ENCODE measurements at places on chromosomes 1 and 21.

GRCh38 chr1:4081806-4082711, 182.0 kb upstream of the C1orf174 start:
- no peak for DNase-seq

DNA sequence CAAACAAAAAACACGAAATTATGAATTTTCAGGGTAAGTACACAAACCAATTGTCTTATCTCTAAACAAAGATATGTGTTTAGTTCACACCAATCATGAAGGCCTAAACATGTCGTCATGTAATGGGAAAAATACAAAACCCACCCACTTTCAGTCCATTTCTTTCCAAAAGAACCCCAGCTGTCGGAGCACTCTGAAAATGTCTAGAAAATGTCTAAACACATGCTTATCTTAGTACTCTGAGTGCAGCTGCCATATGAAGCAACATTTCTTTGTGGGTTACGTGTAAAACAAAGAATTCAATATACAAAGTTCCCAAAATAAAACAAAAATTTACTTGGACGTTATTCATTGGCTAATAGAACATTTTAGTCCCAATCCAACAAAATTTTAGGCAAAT, 22.7 kb downstream of the SERBP1 start:
- DNase-seq = no peak

- DNase-seq = no peak
These were observed 142.6 kb downstream of the SMYD3 start for GRCh38 chr1:246364415-246364941.

DNA sequence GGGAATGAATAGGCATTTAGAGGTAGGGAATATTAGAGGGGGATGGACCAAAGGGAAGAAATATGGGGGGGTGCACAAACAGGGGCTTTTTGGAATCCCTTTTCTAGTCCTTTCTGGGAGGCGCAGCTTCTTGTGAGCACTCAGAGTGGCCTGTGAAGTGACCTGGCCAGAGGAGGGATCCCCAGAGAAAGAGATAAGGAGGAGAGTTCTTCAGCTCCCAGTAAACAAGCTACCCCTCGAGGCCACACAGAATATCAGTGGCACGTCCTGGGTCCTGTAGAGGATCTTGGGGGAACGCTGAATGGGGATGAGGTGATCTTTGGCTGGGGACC, 19.4 kb downstream of the VANGL2 start:
- DNase-seq = no peak

DNA sequence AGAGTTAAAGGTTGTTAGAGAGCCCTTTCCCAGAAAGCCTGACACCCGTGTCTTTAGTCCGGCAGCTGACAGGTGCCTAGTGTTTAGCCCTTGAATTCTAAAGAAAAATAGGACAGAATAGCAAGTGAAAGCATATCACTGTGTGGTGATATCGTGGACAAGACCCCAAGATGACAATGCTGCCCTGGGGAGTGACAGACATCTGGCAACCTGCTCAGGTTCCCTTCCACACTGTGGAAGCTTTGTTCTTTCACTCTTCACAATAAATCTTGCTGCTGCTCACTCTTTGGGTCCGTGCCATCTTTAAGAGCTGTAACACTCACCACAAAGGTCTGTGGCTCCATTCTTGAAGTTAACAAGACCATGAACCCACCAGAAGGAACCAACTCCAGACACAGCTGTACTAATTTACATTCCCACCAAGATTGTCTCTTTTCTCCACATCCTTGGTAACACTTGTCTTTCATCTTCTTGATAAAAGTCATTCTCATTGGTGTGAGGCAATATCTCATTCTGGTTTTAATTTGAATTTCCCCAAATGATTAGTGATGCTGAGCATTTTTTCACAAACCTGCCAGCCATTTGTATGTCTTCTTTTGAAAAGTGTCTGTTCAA, 107.6 kb upstream of the SGIP1 start:
- DNase-seq = no peak

DNA sequence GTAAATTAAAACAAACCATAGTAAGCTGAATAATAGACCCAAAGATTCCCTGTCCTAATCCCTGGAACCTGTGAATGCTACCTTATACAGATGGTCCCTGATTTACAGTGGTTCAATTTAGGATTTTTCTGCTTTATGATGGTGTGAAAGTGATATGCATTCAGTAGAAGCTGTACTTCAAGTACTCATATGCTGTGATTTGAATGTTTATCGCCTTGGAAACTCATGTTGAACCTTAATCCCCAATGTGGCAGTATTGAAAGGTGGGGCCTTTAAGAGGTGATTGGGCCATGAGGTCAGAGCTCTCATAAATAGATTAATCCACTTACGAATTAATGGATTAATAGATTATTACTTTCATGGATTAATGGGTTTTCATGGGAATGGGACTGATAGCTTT, 10.6 kb upstream of the RRP15 start:
- no peak for DNase-seq

DNA sequence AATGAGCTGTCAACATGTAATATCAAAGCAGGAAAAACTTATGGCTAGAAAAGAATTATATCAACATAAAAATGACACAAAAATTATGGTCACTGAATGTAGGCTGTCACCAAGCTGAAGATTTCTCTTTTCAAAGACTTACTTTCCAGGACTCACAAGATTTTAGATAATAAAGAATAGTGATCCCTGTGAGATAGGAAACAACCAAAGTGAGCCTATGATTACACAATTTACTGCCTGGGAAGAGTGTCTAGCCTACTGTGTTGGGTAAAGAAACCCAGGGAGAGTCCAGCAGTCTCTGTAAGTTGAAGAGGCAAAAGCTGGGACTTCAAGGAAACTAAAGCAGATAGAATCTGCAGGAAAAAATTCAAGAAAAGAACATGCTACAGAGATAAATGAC, 20.2 kb upstream of the RGS1 start:
- DNase-seq = no peak

DNA sequence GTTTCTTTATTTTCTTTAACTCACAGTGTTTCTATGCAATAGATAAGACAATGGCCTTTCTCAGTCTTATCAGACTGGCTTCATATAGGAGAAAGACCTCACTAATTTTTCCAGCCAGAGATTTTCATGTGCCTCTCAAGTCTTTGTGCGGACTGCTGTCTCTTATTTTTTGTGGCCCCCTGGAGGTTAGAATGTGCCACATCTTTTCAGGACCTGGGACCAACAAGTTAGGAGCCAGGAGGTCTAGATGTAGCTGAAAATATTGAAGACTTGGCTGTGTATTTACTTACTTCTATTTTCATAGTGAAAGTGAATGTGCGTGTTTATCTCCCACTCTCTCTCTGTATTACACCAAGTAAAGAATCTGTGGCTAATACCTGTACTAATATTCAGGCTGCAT, 42.1 kb upstream of the CFHR3 start:
- DNase-seq = no peak

DNA sequence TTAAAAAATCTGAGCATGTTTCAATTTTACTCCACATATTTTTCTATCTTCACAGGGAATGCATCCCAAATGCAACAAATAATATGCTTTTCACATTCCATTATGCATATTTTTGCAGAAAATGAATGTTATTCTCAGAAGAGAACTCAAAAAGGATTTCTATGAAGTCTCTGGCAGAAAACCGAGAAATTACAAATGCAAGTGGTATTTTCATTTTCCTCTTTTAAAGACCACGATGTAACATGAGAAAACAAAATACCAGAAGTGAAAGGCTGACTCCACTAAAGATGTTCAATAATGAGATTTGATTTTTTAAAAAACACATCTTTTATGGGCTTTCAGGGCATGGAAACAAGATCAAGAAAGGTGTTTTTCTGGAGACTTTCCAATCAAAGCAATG, 5.0 kb upstream of the PDC start:
- DNase-seq = no peak

DNA sequence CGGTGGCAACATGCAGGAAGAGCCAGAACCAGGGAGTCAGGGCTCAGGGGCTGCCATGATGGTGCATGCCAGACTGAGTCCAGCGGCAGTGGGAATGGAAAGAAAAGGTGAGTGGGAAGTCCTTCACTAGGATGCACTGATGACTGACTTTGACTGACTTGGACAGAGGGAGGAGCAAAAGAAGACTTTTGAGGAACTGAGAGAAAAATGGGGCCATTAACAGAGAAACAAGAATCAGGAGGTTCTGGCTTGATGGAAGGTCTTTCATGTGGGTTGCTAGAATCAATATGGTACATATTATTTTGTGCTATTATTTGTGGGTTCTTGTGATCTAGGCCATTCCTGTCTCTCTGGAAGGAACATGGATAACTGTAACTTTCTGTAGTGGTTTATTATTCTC, 454.6 kb upstream of the PROX1 start:
- DNase-seq = no peak

- DNase-seq = peak; percentile 65
These were observed 493 bp downstream of the DISC1 start for GRCh38 chr1:231626951-231627614.

DNA sequence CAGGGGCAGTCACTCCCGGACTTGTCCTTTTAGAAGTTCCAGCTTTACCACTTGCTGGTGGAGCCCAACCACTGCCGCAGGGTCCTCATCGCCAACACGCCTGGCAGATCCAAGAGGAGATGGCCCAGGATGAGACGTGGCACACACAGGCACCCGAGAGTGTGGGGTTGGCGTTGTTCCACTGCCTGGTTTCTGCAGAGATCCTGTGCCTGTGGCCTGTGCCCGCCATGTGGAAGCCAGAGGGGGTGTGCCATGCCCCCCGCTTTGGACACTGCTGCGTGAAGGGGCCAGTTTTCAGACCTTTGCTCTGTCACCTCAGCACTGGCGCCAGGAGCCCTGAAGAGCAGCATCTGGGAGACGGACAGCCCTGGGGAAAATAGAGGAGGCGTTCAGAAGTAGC, 10.8 kb downstream of the CD46 start:
- no peak for DNase-seq

DNA sequence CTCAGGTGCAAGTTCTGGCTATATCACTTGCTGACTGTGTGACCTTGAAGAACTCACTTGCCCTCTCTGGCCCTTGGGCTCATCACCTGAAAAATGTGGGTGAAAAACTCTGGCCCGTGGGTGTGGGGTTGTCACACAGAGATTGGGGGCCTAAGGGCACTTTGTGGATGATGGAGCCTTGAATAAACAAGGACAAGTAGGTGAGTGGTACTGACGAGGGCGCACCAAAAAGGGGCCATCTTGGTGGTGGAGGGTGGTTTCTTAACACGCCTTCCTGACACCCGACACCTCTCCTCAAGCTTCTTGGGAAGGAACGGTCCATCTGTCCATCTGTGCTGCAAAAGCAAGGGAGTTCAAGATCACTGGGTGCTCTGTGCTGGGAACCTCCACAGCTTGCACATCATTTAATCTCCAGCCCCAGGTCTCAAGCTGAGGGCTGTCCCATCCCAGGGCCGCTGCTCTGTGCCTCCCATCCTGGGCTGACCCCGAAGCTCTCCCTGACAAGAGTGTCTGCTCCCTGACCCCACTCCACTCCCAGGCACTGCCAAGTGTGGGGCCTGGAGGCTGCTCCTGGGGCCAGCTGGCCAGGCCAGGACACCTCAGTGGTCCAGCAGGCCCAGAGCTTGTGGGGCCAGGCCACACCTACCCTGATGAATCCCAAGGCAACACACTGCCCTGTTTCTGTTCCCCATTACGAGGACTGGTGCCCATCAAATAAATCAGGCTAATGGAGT, 97.3 kb downstream of the GLIS1 start:
- no peak for DNase-seq

DNA sequence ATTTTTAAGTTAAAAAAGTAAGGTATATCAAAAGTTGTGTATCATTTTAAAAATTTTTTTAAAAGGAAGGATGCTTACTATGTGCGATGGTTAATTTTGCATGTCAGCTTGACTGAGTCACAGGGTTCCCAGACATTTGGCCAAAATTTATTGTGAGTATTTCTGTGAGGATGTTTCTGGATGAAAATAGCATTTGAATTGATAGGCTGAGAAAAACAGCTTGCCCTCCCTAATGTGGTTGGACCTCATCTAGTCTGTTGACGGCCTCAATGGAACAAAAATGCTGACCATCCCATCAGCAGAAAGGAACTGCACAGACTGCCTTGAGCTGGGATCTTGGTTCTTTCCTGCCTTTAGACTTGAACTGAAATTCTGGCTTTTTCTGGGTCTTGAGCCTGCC, 724.5 kb downstream of the NCAM2 start:
- no peak for DNase-seq

DNA sequence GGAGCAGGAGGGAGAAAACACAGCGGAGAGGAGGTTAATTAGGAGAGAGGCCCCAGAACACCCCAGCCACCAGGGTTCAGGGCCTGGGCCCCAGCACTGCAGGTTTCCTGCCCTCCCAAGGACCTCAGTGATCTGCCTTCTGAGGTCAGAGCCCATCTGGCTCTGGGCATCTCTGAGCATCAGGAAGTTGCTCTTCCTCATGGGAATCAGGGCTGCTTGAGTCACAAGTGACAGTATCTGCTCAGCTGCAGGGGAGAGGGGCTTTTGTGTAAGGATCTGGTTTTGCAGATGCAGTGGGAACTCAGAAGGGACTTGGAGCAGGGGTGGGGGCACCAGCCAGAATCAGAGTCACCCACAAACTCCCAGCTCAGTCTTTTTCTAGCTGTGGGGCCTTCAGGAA, 472.1 kb downstream of the PTPRU start:
- no peak for DNase-seq

- no peak for DNase-seq
These were observed 864 bp upstream of the KRTAP12-3 start for GRCh38 chr21:44656868-44657267.

- no peak for DNase-seq
These were observed 1125.7 kb downstream of the BRINP3 start for GRCh38 chr1:189351960-189352359.

DNA sequence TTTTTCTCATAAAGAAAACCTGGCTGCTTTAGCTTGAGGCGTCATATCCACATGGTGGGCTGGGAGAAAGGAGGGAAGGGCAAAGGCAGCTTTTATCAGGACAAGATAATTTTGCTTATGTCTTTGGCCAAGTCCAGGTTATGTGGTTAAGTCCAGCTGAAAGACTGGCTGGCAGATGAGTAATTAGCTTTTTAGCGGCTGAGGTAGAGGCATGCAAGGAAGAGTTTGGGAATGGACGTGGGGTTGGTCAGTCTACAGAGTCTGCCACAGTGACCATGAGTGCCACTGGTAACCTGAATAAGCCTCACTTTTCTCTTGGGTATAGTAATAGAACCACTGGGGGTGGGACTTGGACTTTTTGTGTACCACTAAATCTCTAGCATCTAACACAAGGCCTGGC, 39.8 kb downstream of the NEK7 start:
- no peak for DNase-seq

- DNase-seq = no peak
These were observed 138.7 kb downstream of the MIS18A start for GRCh38 chr21:32140151-32140550.

DNA sequence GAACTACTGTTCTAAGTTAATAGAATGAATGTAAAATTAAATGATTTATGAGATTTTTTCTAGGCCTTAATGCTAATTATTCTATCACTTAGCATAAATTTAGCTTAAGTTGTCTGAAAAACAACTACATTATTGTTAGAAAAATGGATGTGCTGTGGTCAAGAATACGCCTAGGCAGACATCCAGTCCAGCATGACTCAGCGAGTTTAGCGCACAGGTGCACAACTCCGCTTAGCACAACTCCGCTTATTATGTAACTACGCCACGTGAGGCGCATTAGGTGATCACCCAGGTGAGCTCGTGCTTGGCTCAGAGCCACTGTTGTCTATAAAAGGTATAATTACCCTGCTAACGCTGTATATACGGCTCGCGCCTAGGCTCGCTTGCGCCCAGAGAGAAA, 1043.6 kb upstream of the ADGRL4 start:
- DNase-seq = no peak

GRCh38 chr1:163084330-163084729, 15.2 kb downstream of the RGS4 start:
- no peak for DNase-seq

GRCh38 chr1:235613602-235614001, 36.0 kb downstream of the GNG4 start:
- no peak for DNase-seq

All from SJSA1 (cell line).